ENCODE measurements at places on chromosomes 1 and 21.
A peak's percentile ranks its signal among the peaks of the same experiment; 100 is the strongest.

DNA sequence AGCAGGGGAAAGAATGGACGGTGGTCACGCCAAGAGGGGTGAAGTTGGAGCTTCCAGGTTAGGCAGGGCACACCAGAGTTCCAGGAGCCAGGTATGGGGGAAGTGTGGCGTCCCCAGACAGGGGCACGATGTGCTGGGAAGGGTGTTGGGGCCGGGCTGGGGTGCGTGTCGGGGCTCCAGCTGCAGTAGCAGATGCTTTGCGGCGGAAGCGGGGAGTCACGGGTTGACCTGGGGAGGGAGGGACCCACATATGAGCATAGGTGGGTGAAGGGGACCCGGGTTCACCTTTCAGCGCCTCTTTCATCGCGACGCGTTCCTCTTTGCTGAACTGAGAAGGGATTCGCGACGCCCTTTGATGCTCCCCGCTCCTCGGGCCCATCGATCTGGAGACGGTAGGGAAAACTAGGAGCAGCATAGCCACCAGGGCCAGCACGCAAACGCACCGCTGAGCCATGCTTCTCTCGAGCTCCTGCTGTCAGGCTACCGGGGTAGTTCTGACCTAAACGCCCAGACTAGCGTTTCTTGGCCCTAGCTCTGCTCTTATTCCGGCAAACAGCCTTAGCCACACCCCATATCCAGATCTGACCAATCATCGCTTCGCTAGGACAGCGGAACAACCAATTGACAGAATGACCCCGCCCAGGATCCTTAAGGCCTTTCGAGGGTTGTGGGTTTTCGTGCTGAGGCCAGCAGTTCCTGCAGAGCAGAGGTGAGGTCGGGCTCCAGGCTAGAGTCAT lies at the start of gene PM20D1:
Gene PM20D1, minus strand, starts transcription at position 514 of the 737 bp plus-strand sequence. Its CDS starts 60 bp downstream, at position 454.
- DNase-seq, result no peak

GRCh38 chr1:201426479-201427310 lies 5.2 kb upstream of the TNNI1 start:
- no peak for DNase-seq

DNA sequence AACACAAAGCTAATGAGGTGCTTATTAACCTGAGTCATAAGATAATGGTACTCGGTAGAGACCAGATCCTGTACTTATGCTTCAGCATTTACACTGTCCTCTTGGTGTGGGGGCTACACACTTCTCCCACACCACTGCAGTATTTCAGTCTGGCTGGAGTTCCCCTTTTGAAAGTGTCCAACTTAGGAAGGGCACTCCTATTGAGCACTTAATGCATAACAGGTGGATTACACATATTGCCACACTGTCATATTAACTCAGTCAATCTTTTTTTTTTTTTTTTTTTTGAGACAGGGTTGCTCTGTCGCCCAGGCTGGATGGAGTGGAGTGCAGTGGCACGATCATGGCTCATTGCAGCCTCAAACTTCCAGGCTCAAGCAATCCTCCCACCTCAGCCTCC lies 1.5 kb downstream of the GPATCH4 start:
- DNase-seq, result no peak

GRCh38 chr1:3785456-3786157 lies 10.7 kb downstream of the LRRC47 start:
- DNase-seq, result no peak

- no peak for DNase-seq
Observed at GRCh38 chr1:2832506-2833453, 31.3 kb upstream of the TTC34 start.

DNA sequence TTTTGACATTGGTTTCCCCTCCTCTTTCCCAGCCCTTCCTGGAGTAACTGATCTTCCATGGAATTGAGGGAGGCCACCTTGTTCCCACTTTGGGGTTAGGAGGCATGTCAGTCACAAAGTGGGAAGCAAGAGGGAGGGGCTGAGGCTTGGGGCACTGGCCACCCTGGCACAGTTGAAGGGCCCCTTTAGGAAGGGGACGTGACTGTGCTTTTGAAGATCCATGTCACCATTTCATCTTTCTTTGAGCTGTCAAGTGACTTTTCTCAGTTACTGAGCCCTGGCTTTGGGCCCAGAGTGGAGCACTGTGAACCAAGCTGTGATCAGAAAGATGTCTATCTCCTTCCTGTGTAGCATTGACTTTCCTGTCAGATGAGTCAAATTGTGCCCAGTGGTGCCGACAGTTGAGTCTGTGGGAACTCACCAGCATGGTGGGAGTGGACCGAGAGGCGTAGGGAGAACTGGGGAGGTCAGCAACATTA lies 38.5 kb upstream of the TDRD10 start:
- DNase-seq, result no peak

DNA sequence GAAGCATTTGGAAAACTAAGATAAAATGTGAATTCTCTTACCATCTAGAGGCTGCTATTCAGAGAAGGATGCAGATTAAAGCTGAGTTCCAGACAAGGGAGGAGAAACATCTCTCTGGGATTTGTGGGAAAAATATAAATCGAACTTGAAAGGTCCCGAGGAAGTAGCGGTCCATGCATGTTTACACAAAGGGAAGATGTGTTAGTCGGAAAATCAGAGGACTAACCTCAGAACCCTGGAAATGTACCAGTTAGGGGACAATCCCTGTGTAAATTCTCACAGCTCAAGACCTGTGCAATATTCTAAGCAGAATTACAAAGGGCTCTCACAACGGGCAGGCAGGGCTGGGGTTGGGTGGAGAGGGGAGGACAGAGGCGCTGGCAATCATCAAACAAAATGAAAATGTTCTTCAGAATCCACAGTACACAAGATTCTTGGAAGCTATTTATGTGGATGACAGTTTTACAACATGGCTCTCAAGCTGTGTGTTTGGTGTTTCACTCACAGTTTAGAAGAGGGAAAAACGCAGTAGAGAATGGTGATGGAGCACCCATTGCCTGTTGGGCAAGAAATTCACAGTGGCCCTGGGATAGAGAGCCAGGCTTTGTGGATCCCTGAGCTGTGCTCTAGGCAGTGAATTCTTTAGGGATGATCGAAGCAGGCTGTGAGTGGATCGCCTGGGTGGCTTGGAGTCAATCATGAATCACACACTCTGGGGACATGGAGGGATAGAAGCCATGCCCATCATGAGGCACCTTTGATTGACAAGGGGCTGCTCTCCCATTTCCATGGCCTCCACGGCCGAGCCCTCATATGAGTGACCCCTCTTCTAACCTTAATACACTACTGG lies 47.6 kb downstream of the KCNJ6 start:
- DNase-seq, result no peak

DNA sequence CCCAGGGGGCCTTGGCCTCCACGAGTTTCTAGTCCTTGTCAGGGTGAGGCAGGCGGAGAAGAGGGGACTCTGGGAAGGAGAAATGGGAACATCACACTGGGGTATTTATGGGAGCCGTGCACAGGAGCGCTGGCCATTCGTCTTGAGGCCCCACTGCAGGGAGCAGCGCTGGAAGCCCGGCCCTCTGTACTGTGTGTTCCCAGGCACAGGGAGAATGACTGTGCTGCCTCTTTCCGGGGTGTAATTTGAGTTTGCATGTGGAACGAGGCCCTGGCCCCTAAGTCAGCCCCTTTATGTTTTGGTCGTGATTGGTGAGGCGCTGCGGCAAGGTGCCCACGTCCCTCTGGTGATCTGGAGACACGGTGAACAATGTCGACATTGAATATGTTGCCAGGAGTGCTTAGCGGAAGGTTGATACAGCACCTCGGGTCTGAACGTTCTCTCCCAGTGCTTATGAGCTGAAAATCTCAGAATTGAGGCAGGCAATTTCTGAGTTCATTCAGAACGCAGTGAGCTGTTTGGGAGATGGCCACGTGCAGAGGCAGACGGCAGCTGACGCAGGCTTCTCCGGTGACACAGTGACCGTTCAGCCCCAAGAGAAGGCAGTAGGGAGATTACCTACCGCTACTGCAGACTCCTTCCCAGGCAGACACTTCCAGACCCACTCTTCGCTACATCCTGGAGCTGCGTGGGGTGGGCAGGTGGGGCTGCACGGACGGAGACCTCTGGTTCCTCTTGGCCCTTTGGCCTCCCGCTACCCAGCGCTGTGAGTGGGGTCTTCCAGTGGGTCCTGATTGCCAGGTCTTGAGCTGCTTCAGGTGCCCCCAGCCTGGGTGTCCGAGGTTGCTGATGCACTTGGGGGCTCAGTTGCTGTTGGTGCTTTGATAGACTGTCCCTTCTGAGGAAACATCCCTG lies 265.8 kb downstream of the CAMTA1 start:
- DNase-seq, result no peak

DNA sequence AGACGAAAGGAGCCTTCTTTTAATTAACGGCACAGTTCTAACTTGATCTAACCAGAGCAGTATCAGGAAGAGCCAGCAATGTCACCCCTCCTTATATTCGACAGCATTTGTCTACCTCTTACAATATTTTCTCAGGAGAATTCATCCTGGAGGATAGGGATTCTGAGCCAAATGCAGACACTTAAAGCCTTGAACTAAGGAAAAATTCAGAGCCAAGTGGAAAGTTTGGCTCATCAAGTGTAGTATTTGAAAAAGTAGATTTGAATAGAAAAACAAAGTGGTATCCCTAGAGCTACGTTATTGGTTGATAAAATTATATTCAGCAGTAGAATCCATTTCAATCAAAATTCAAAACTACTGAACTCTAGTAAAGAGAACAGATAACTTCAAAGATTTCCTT lies 732.0 kb upstream of the ADGRL2 start:
- no peak for DNase-seq

DNA sequence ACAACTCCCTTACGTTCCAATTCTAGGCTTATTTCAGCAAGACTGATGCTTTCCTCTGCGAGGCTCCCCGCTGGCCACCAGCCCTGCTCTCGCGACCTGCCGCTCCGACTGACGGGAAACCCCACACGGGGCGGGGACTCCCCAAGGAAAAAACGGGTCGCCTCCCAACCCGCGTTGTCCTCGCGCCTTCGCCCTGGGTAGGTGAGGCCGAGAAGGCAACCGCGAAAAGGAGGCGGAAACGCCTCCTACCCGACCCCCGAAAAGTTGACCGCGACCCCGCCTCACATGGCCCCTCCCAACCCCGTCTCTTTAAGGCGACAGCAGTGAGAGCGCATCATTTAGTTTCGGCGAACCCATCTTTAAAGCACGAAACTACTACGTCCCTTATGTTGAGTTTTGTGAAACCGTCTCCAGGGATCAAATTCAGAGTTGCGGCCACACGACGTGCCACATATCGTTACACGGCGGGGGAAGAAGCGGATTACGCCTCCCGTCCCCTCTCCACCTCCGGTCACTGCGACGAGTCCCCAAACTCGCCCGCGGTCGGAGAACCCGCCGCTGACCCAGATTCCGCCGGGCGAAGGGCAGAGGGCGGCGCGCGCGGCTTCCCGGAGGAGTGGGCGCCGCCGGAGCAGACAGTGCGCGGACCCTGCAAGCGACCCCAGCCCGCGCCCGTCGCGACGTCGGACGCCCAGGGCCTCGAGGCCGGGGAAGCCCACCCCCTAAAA lies 1.2 kb downstream of the ANP32E start:
- peak; percentile 46 for DNase-seq

GRCh38 chr1:161988413-161988812 lies 35.3 kb downstream of the OLFML2B start:
- no peak for DNase-seq

DNA sequence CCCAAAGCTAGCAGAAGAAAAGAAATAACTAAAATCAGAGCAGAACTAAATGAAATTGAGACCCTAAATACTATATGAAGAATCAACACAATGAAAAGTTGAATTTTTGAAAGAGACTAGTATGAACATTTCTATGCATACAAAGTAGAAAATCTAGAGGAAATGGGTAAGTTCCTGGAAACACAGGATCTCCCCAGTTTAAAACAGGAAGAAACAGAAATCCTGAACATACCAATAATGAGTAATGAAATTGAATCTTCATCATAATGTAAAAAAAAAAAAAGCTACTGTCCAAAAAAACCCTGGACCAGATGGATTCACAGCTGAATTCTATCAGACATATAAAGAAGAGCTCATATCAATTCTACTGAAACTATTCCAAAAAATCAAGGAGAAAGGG lies 233.5 kb downstream of the PLPP3 start:
- no peak for DNase-seq

DNA sequence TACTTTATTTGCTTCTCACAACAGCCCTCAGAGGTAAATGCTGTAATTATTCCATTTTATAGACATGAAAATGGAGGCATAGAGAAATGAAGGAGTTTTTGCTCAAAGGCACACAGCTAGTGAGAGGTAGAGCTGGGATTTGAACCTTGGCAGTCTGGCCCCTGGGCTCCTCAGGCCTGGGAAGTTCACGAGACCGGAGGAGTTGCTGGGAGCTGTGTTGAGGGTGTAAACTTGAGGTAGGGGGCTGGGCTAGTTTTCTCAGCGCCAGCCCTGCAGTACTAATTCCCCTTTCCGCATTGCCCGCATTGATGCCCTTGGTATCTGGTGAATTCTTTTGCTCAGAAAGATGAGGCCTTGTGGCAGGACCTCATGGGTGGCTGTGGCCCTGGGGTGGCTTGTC lies 73.3 kb downstream of the PTPRU start:
- no peak for DNase-seq

- no peak for DNase-seq
Observed at GRCh38 chr1:159889821-159890252, 10.1 kb downstream of the CFAP45 start.

- no peak for DNase-seq
Observed at GRCh38 chr1:179121159-179121938, 39.5 kb downstream of the TOR3A start.

GRCh38 chr1:96465441-96465840 lies 256.1 kb upstream of the PTBP2 start:
- no peak for DNase-seq

DNA sequence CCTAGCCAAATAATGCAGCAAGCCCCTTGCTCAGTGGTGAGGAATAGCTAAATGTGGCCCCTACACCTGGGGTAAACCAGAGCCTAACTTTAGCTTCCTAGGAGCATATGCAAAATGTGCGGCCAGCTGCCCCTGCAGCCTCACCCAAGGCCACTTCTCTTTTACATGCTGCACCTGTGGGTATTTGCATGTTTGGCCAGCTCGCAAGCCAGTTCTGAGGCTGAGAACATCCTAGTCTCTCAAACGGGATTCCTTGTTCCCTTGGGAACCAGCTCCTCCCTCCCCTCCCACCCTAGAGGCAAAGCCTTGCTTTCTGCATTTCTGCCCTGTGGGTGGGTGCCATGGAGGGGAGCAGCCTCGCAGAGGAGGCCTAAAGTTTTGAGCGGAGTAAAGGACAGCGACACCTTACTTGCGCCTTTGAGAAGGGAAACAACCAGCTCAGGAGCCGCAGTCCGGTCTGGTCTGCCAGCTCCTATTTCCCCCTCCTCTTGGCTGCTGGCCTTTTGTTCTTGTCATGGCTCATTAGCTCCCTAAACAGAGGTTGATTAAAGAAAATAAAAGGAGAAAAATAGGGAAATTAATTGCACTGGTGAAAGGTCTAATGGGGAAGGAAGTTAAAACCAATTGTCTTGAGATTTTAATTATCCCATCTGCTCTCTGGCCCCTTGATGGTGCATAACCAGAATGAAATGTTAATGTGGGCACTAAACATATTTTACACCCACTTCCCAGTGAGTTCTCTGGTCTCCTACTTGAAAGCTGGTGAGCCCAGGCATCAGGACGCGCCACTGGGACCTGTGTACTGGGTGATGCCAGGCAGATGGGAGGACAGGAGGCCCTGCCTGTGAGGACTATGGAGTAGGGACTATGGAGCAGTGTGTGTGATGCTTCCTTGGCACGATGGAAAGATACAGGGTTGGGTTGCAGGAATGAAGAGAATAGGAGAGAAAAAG lies 68.7 kb downstream of the TEX35 start:
- DNase-seq, result no peak

GRCh38 chr1:158145173-158145719 lies 35.4 kb upstream of the CD1D start:
- DNase-seq, result no peak

- no peak for DNase-seq
Observed at GRCh38 chr1:204923201-204923600, 52.5 kb downstream of the NFASC start.

All from NCI-H187 treated with DMSO at 0.1 percent for 48 hours (cell line).